ENCODE measurements at places on chromosomes 3 and 15.

DNA sequence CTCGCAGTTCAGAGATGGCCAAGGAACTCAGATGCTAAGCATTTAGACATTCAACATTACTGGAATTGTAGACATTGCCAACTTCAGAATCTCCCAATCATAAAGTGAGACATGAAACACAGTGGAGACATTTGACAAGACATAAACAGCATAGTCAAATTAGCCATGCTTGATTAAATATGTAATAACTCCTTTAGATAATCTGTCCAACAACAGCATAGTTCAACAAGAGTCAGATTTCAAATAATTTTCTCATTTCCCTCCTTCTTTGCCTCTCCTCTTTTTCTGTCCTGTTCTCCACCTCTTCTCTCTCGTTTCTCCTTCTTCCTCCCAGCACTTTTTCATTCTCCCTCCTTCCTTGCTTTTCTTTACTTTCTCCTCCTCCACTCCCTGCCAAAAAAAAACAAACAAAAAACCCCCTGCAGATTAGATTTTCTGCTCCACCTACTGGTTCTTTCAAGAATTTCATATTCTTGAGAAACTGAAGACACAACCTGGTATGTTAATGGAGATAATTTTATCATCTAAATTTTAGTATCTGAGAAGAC is 20.2 kb downstream of the CPOX start:
- no peak for DNase-seq

- DNase-seq: peak; percentile 93
These were observed 2.0 kb downstream of the WNT5A start for GRCh38 chr3:55484801-55485791.

- DNase-seq: no peak
These were observed 14.3 kb upstream of the FILIP1L start for GRCh38 chr3:100128565-100128964.

DNA sequence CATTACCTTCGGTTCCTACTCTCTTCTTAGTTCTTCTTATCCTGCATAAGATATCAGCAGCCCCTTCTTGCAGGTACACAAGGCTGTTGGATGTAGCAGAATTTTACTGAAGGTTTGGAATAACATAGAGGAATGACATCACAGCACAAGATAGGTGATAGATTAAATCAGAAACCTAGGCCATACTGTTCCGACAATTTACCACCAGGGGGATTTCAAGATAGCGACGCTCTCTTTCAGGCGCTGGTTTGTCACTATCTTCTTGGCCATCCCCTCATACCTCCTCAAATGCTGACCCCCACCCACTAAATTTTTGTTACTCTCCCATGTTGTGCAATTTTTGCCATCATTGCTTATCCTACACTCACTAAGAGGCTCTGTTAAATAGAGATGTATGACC is 3.5 kb downstream of the SIDT1 start:
- no peak for DNase-seq

- no peak for DNase-seq
These were observed 270.9 kb downstream of the ERC2 start for GRCh38 chr3:56197259-56197965.

DNA sequence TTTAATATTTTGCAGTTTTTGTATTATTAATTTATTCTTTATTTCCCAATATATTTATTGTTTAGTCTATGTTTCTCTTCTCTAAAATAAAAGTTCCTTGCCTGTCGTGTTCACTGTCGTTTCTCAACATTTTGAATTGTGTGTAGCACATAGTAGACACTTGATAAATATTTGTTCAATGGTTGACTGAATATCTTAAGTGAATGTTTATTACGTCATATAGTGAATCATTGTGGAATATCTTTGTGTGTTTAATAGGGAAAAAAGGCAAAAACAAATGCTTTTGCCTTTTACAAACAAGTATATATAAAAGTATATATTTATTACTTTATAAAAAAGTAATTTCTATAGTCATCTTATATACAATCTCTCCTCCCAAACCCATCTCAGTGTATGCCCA is 572.3 kb downstream of the EPHA3 start:
- no peak for DNase-seq

- DNase-seq: peak; percentile 68
These were observed 126.4 kb downstream of the RPLP1 start for GRCh38 chr15:69578787-69579583.

DNA sequence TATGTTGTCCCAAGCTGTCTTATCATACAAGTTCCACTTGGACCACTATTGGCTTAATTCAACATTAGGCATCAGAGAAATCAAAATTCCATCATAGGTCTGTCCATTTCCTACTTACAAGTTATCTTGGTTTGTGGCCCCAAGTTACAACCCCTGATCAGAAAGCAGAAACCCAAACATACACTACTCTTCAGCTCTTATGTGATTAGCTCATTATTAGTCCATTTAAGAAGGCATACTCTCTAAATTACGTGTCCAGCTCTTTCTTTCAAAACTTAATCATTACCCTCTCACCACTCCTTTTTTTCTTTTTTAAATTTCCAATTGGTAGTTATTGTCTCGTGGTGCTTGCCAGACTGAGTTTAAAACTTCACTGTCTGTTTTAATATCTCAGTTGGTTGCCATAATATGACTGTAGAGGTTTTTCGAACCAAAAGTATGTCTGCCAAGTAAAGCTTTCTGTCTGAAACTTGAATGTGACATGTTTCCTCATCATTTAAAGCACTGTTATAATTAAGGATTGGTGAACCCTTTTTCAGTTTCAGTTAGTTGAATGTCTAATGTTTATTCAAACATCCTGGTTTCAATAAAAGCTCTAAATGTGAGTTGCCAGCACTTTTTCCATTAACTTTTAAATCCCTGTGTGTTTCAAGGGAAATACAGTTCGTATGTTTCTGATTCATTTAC is 150.3 kb downstream of the SAMMSON start:
- no peak for DNase-seq

GRCh38 chr3:197000211-197000610 is 29.4 kb downstream of the MELTF start:
- DNase-seq: no peak

DNA sequence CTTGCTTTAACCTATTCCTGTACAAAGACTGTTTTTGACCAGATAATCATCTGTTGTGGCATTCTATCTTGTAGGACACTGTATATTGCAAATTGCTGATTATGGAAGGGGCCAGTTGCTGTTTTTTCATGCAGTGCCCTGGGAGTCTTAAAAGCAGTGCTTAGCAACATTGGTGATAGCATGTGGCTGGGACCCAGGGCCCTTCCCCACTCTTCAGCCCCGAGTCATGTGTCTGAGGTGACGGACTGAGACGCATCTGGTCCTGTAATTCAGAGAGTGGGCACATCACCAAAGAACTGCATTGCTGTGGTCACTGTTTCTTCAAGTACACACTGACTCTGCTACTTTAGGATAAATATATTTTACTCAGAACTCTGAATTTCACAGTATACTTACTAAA is 63.4 kb downstream of the SNRK start:
- DNase-seq: no peak

DNA sequence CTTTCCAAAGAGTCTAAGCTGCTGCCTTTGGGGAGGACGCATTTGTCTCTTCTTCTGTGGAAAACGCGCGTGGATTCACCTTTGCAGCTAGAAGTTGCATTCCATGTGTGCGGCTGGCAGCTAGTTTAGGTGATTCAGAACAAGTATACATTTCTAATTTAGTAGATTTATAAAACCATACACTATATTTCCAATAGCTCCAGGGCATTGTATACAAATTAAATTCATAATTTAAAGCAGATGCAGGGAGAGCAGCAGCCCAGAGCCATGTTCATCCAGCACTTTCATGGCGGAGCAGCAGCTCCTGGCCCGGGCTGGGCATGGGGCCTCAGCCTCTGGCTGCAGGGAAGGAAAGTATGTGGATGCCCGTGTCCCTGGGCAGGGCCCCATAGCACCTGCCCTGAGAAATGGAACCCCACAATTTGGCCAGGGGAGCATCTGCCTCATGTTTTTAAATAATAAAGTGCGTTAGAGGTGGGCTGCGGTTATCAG is 42.8 kb upstream of the SEC22A start:
- DNase-seq: no peak

- no peak for DNase-seq
These were observed 29.0 kb downstream of the FOXL2NB start for GRCh38 chr3:138976047-138976446.

DNA sequence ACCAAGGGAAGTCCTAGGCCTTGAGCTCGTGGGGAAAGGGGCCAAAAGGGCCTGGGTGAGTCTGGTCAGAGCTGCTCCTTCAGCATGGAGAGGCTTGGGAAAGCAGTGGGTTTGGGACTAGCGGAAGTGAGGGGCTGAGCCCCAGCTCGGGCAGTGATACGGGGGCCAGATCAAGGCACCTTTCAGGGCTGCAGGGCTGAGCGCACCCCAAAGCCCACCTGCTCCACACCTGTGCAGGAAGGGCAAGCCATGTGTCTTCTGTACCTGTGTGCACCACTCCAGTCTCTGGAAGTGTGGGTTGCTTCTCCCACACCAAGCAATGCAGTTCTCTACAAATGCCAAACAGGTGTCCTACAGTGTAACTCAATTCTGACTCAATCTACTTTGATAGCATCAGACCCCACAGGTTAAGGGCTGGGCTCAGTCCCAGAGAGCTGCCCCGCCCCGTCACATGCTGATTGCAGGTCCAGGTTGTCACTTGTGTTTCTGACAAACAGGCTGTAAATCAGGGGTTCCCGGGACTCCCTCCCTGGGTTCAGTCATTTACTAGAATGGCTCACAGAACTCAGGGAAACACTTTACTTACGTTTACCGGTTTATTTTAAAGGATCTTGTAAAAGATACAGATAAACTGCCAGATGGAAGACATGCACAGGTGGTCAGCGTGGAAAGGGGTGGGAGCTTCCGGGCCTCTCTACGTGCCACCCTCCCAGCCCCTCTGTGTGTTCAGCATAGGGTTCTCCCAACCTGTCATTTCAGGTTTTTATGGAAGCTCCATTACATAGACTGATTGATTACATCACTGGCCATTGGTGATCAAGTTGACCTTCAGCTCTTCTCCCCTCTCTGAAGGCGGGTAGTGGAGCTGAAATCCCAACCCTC is 28.8 kb upstream of the KLF13 start:
- peak; percentile 41 for DNase-seq

GRCh38 chr15:90955624-90956273 is 1.1 kb downstream of the RCCD1 start:
- no peak for DNase-seq

DNA sequence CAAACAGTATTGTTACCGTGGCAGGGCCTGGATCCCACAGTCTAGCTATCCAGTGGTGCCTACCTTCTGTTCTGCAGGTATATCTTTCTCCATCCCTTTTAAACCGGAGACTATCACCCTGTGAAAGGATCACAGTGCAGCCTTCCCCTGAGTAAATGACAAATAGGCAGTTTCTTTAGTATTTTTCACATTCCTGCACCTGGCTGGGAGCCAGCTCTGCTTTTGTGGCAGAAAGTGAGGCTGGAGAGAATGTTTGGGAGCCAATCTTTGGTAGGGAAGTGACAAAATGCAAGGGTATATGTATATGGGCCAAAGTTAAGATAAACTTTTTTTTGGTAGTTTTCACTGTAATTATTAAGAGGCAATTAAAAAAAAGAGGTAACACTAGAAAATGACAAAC is 54.8 kb downstream of the ARHGEF26 start:
- no peak for DNase-seq

- DNase-seq: no peak
These were observed 760.8 kb upstream of the SEMA6D start for GRCh38 chr15:46956456-46956855.

DNA sequence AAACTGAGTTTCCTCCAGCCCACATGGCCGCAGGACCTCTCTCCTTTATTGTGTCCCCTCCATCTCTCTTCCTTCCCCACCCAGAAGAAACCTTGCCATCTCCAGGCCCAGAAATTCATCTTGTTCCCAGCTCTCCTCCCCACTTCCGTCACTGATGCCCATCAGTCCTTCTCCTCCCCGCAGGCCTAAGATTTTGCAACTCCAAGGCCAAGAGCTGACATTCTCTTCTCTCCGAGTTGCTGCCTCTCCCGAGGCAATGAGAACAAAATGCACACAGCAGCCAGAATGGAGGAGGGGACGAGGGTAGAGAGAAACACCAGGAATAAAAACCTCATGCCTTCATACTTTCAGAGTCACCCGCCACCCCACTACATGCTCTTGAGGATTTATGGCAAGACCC is 526.5 kb upstream of the PROK2 start:
- no peak for DNase-seq

- DNase-seq: peak; percentile 67
These were observed 41.9 kb upstream of the SPESP1 start for GRCh38 chr15:68888419-68888818.

GRCh38 chr3:122992133-122992532 is 35.4 kb downstream of the SEMA5B start:
- no peak for DNase-seq

DNA sequence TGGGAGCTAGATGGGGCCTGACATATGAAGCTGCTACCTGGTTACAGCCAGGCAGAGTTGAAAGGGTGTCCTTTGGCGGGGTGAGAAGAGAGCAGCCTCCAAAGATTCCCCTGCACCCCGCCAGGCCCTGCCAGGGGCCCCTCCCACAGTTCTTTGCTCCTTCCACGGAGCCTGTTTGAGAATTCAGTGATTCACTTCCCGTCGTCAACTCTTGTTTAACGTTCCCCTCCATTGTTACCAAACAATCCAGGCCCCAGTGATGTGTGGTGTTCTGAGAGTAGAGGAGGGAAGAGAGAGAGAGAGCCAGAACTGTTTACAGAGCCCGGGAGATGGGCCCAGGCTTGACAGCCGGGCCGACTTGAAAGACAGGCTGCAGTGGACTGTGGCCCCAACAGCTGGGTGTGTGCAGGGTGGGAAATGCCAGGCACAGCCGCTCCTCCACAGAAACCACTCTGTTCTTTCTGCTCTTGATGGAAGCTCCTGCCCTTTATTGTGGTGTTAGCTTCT is 81.5 kb downstream of the SMAD3 start:
- peak; percentile 95 for DNase-seq

All from islet precursor cell (in vitro differentiated cells).